Right cardiac atrium (tissue), 5 donors: ENCODE measurements at places on chromosomes 3 and 15. TPM values are rescaled to one million over a fixed set of nuclear protein-coding genes. Genes with fewer than 3 reads are reported as not detected.

DNA sequence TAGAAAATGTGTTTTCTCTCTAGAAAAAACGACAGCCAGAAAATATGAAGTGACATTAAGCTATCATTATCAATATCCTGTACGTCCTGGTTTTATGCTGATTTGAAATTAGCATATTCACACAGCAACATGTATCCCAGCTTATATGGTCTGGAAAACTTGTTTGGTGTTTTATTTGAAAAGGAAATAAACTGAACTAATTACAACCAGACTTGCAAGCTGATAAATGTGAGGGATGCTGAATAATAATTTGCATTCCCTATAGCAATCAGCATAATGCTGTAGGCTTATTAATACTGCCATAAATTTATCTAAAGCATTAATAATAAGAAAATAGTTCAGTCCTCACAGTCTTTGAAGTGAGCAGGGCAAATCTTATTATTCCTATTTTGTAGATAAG lies 336.9 kb upstream of the UMPS start:
- DNase-seq: no peak

GRCh38 chr3:169240786-169241486 lies 422.6 kb downstream of the MECOM start:
- no peak for DNase-seq

DNA sequence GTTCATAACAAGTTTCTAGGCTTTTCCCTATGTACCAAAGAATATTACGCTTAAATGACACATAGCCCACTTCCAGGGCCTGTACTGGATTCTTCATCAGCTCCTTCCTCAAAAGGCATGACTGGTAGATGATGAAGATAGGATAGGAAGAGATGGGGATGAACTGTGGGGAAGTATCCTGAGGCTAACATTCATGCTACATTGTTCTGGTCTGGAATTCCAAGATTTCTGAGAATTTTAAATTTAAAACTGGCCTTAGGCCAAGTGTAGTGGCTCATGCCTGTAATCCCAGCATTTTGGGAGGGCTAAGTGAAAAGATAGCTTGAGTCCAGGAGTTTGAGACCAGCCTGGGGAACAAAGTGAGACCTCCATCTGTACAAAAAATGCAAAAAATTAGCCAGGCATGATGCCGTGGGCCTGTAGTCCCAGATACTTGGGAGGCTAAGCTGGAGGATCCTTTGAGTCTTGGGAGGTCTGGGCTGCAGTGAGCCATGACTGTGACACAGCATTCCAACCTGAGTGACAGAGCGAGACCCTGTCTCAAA lies 160.1 kb upstream of the PLAAT1 start:
- DNase-seq: no peak

GRCh38 chr3:191340966-191341365 lies 10.6 kb upstream of the UTS2B start:
- no peak for DNase-seq

GRCh38 chr3:16069149-16069922 lies 105.1 kb upstream of the GALNT15 start:
- DNase-seq: no peak

- no peak for DNase-seq
Measured at GRCh38 chr15:60548101-60548500, 69.2 kb upstream of the ICE2 start.

GRCh38 chr3:169085827-169086226 lies 577.7 kb downstream of the MECOM start:
- no peak for DNase-seq

DNA sequence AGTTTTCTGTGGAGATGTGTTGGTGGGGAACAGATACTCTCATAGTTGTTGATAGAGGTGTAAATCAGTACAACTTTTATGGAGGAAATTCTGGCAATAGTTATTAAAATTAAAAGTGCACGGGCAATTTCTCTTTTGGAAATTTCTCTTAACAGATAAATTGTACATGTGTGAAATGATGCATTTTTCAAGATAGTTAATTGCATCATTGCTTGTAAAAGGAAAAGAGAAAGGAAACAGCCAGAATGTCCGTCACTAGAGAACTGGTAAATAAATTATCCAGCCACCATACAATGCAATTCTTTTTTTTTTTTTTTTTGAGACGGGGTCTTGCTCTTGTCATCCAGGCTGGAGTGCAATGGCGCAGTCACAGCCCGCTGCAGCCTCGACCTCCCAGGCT lies 14.2 kb downstream of the ZNF710 start:
- no peak for DNase-seq

DNA sequence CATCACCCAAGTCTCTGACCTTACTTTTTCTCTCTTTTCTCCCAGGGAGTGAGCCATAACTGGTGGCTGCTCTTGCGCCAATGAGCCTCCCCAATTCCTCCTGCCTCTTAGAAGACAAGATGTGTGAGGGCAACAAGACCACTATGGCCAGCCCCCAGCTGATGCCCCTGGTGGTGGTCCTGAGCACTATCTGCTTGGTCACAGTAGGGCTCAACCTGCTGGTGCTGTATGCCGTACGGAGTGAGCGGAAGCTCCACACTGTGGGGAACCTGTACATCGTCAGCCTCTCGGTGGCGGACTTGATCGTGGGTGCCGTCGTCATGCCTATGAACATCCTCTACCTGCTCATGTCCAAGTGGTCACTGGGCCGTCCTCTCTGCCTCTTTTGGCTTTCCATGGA lies 13.2 kb upstream of the ATG7 start:
- DNase-seq: no peak

- no peak for DNase-seq
Measured at GRCh38 chr15:69405110-69405509, 9.0 kb upstream of the KIF23 start.

DNA sequence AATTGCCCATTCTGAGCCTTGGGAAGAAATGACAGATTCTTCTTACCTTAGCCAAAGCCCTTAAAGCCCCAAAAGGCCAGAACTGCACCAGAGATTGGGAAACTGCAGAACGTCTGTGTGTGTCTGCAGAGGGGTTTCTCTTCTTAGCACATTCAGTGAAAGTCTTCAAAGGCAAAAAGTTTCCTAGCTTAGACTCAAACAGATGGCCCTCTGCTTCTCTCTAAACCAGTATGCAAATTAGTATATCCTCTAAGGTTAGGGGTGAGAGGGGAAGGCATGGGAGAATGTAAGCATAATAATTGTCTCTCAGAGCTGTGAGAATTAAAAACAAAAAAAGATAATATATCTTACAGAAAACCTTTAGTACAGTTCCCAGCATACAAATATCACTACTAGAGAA lies 334.0 kb upstream of the MCTP2 start:
- DNase-seq: no peak

GRCh38 chr3:3705090-3705775 lies 94.0 kb upstream of the LRRN1 start:
- DNase-seq: peak; percentile 82

GRCh38 chr3:188581792-188582191 lies 427.8 kb downstream of the LPP start:
- DNase-seq: no peak

DNA sequence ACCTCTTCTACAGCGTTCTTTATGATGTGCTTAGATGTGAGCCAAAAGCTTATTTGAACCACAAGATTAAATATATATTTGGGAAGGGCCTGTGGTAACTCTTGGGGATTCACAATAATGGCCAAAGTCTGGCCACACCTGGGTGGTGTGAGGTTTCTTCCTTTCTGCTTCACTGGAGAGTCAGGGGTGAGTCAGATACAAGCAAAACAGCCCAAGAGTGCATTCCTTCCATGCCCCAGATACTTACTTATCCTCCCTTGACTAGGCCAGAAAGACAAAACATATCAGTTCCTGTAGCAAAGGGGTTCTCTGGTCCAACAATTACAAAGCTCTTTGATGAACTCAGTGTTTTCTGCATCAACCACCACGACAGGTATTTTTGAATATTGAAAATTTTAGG lies 941 bp downstream of the ZBED2 start:
- DNase-seq: no peak

DNA sequence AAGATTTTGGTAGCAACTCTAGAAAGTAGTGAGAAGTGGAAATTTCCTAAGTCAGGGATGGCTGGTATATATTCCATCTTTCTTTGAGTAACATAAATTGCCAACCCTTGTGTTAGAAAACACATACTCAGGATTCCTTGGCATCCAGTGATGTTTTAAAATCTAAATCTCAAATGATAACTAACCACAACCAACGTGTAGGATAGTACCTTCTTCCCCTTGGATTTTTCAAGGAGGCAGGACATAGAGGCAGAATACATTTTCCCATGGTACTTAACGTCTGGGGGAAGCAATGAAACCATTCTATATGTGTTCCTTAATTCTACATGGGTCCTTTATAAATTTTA lies 93.4 kb downstream of the WDR76 start:
- no peak for DNase-seq

- no peak for DNase-seq
Measured at GRCh38 chr3:47016934-47017435, 37.5 kb downstream of the NBEAL2 start.

- DNase-seq: no peak
Measured at GRCh38 chr3:132537297-132537696, 59.8 kb upstream of the ACKR4 start.

DNA sequence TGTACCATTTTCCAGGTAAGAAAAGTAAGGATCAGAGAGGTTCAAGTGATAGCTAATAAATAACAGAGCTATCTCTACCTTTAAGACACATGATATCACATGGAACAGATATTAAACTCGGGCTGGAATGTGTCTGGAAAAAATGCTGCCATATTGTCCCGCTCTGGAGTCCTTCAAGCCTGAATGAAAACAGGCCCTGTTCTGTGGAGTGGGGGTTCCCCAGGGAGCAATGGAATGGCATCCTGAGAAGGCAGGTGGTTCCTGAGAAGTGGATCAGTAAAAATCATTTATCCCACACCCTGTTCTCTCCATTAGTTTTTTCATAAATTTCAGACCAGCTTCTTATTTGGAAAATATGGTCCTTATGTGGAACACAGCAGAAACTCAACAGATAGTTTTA lies 57.3 kb upstream of the PRTG start:
- no peak for DNase-seq

GRCh38 chr3:71271596-71271995 lies 311.9 kb downstream of the FOXP1 start:
- DNase-seq: no peak

GRCh38 chr3:55074796-55075195 lies 146.9 kb upstream of the LRTM1 start:
- no peak for DNase-seq

GRCh38 chr3:184242297-184242685 lies 6.5 kb downstream of the ALG3 start:
- DNase-seq: no peak

DNA sequence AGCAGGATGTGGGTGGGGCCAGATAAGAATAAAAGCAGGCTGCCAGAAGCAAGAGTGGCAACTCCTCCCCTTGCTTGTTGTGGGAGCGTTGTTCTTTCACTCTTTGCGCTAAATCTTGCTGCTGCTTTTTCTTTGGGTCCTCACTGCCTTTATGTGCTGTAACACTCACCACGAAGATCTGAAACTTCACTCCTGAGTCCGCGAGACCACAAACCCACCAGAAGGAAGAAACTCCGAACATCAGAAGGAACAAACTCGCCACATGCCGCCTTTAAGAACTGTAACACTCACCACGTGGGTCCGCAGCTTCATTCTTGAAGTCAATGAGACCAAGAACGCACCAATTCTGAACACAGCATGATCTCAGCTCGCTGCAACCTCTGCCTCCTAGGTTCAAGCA lies 72.9 kb downstream of the IL12A start:
- no peak for DNase-seq

ZNF445 gene
- total RNA-seq: 14.5 TPM

CHRD gene
- 8.6 TPM for total RNA-seq

FBXO40 gene
- 196 TPM for total RNA-seq

LINGO1 gene
- 12.1 TPM for total RNA-seq

LRRN1 gene
- total RNA-seq: not detected

NKTR gene
- 27.7 TPM for total RNA-seq

MYO5C gene
- total RNA-seq: 3.9 TPM

GRM2 gene
- total RNA-seq: 0.18 TPM
